NCI-H2029 (cell line): ENCODE measurements at places on chromosomes 2 and 18.

GRCh38 chr18:36623681-36624190 lies 205.1 kb downstream of the TPGS2 start:
- DNase-seq = no peak

GRCh38 chr2:30303095-30303494 lies 71.8 kb downstream of the LBH start:
- DNase-seq = no peak

DNA sequence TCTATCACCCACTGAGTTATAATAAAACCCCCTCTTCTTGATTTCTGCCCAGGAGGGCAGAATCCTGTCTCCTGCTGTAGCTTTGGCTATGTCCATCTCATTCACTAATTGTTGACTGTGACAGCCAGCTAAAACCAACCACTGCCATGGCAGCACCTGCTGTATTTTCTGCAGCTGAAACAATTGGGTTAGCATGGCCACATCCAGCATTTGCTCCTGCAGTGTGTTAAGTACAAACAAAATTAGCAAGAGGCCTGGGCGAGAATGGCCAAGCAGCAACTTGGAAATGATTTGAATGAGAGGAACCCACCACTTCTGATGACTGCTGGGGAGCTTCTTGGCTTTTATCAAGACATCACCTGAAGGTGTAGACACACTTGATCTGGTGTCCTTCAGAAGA lies 89.4 kb upstream of the LRRTM1 start:
- DNase-seq = no peak

- DNase-seq = no peak
These were observed 52.2 kb downstream of the HNMT start for GRCh38 chr2:138016351-138017087.

DNA sequence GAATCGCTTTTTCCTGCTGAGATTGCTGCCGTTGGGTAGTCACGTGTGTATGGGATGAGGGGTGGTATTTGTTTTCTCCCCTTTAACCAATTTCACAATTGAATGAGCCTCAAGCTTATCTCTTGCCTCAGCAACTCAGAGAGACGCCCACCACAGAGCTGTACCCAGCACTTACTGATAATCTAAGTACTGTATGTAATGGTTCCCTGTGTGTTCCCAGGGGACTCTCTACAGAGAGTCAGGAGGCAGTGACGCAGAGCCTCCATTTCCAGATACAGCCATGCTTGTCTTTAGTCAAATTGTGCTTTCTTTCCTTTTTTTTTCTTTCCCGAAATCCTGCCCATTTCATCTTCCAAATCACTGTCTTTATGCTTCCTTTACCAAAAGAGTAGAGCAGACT lies 1102.1 kb upstream of the KLHL29 start:
- no peak for DNase-seq

DNA sequence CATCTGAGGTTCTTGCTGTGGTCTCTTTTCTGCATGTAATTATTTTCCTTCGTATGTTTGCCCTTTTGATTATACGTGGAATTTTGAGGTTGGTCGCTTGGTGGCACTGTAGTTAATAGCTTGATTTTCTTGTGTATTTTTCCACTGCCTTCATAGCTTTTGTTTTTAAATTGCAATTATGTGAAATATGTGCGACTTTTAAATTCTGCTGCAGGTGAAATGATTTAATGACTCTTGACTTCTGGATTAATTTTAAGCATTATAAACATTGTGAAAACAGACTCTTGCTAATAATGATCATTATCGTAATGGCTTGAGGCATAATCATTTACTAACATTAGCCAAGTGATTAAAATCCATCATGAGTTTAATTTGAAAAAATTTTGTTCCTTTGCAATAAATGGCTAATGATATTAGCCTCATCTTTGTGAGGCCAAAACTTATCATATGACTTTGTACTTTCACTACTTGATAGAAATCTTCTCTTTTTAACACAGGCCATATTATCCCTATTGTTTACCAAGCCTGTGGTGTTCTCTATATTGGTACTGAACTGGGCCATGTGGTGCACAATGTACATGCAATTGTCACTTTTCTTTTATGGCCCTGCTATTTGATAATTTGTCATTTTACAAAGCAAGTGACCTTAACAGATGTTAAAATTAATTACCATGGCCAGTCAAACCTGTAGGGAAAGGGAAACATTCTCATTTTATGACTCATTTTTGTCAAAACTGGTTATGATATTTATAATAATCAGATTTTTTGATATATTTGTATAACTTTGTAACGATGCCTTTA lies 62.8 kb upstream of the NEUROD1 start:
- DNase-seq = peak; percentile 11

- DNase-seq = no peak
These were observed 149.4 kb upstream of the SMAD2 start for GRCh38 chr18:48079885-48080284.

DNA sequence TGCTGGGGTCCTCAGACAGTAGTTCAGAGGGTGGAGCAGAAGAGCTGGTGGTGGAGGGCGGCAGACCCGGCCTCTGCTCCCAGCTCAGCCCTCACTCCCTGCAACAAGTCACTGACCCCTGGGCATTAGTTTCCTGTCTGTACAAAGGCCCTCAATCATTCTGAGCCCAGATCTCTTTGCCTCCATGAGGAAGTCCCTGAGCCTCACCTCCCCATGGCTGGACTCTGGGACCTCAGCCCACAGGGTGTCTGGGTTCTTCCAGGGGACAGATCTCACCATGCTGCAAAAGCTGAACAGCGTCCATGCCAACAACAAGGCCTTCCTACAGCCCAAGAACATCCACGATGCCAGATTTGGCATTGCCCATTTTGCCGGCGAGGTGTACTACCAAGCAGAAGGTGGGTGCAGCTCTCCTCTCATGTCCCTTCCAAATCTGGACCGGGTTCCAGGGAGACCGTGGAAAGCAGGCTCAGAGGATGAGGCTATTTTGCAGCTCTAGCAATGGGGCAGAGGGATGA lies 49.1 kb downstream of the MYO7B start:
- no peak for DNase-seq

DNA sequence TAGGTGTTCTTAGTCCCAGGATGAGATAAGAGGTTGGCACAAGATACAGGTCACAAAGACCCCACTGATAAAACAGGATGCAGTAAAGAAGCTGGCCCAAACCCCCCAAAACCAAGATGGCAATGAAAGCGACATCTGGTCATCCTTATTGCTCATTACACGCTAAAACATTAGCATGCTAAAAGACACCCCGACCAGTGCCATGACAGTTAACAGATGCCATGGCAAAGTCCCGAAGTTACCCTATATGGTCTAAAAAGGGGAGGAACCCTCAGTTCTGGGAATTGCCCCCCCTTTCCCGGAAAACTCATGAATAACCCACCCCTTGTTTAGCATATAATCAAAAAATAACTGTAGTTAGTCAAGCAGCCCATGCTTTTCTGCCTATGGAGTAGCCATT lies 251.1 kb downstream of the SLC4A3 start:
- no peak for DNase-seq

- DNase-seq = peak; percentile 14
These were observed at the start of gene GALNT14 for GRCh38 chr2:31138037-31138962. Gene GALNT14 (minus strand): TSS chr2:31138440. CDS start chr2:31138086, 354 bp downstream.

DNA sequence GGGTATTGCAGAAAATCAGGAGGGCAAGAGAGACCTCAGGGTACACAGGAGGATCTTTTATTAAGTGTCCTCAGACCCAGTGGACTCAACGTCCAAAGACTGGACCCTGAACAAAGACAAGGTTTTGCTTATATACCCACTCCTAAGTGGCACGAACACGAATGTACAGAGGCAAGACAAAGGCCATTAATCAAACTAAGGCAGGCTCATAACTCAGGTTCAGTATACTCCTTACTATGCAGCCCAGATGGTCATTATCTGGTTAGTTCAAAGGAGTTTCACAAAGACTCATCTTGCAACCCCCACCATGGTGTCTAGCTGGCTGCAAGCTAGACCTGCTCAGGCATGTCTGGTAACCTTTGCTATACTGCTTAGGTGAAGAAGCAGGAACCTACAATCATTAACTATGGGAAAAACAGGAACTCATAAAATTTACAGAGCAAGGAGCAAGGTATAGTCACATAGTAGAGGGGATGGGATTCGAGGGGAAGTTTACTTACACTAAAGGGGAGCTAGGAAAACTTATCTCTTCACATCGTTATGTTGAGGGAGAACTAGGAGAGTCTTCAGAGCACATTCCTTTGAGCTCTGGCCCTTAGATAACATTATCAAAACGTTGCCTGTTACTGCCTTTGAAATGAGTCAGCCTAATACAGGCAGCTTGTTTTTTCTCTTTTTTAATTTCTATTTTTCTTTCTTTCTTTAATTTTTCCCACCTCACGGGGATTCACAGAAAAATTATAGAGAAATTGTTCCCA lies 33.9 kb downstream of the SLC4A3 start:
- DNase-seq = no peak

- DNase-seq = no peak
These were observed 45.6 kb upstream of the ANKRD44 start for GRCh38 chr2:197356136-197356535.

DNA sequence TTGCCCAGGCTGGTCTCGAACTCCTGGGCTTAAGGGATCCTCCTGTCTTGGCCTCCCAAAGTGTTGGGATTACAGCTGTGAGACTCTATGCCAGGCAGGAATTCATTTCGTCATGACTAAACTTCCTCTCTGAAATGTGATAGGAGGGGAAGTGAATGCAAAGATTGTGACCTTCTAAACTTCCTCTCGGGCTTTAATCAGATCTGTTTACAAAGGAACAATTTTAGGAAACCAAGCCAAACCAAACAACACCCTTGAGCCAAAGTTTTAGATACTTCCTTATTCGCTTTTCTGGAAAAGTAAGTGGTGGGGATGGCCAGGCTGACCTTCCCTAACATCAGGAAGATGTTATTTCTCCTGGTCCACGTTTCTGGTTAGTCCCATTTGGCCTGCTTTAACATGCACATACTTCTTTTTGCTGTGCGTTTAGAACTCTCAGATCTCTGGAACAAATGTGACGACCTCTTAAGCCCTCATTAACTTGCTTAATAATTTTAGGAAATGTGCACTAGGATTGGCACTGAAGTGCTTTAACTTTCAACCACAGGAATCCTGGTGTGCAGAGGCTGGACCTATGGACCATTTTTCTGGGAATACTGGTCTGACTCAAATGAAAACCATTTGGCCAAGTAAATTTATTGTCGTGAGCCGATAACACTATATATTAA lies 33.2 kb upstream of the YES1 start:
- DNase-seq = no peak

GRCh38 chr2:86315084-86315483 lies 22.3 kb downstream of the REEP1 start:
- DNase-seq = no peak

DNA sequence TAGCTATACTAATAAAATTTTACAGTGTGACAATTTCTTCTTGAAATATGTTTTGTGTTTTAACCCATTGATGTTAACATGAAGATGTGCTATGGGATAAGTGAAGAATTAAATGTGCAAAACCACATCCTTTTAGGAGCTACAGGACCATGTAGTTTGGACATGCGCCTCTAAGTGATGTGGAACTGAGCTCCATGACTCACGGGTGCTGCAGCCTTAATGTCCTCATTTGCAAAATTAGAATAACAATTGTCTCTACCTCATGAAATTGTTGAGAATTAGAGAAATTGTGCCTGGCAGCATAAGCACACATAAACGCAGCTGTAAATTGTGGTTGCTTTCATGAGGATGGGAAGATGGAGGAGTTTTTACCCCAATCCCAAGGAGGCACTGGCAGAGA lies 31.6 kb upstream of the TPO start:
- no peak for DNase-seq

GRCh38 chr2:202780514-202781021 lies 91.0 kb downstream of the ICA1L start:
- no peak for DNase-seq

DNA sequence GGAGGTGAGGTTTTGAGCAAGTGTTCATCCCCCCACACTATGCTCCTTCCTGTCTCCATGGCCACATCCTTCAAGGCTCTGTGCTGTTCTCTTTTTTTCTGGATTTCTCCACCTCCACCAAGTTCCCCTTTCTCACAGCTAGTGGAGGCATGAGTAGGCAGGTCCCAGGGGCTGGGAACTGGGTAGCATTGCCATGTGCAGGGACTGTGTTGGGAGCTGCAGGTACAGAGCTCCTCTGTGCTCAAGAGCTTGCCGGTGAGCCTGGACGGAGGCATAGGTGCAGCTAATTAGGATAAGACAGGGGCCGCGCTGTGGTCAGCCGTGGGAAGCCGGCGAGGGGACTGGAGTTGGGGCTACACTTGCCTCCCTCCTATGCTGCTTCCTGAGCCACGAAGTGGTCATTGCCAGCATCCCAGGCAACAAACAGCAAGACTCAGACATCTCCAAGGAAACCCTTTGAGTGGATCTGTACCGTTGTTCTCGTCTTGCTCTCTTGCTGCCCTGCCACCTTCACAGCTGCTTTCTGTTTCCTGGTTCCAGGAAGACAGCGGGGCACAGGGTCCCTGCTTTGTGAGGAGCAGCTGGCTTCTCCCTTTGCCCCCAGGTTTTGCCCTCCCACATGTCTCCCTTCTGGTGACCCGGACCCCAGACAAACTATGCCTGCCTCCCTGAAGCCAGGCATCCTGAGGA lies 36.9 kb downstream of the ATOH8 start:
- no peak for DNase-seq

GRCh38 chr2:128549646-128550260 lies 231.1 kb upstream of the HS6ST1 start:
- DNase-seq = no peak

GRCh38 chr18:2316751-2317696 lies 254.3 kb downstream of the METTL4 start:
- DNase-seq = no peak

DNA sequence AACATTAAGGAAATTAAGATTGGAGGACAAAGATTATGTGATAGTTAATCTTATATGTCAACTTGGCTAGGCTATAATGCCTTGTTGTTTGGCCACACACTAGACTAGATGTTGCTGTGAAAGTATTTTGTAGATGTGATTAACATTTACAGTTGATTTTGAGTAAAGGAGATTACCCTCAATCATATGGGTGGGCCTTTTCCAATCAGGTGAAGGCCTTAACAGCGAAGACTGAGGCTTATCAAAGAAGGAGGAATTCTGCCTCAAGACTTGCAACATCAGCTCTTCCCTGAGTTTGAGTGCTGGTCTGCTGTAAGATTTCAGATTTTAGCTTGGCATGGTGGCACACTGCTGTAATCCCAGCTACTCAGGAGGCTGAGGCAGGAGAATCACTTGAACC lies 250.3 kb downstream of the CDH20 start:
- no peak for DNase-seq

DNA sequence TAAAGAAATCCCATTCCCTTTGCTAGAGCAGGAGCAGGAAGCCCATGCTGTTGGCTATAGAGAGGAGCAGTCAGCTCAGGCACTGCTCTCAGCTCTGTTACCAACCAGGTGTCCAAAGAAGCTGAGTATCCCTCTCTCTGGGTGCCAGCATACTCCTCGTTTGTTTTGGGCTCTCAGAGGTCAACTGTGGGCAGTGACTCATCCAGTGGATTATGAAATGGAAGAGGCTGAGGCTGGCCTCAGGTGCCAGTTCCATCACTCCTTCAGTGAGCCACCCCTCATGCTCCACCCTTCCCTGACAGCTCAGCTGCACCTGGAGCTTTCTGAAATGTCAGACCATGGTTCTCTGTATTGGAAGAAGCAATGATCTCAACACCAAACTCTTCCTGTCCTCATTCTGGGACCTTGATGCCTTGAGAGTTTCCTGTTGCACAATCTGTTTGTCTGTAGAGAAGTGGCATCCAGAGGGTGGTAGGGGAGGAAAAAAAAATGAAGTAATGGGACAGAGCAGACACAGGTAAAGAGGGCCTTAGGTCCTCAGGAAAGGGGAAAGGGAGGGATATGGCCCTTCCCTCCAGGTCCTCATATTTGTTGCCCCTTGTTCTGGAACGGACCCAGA lies 31.2 kb upstream of the EN1 start:
- no peak for DNase-seq

GRCh38 chr2:20766798-20767644 lies 55.9 kb downstream of the LDAH start:
- no peak for DNase-seq

- no peak for DNase-seq
These were observed 4.1 kb upstream of the AGXT start for GRCh38 chr2:240864475-240864874.
